ENCODE measurements at places on chromosomes 6 and 20.
A peak's percentile ranks its signal among the peaks of the same experiment; 100 is the strongest.

DNA sequence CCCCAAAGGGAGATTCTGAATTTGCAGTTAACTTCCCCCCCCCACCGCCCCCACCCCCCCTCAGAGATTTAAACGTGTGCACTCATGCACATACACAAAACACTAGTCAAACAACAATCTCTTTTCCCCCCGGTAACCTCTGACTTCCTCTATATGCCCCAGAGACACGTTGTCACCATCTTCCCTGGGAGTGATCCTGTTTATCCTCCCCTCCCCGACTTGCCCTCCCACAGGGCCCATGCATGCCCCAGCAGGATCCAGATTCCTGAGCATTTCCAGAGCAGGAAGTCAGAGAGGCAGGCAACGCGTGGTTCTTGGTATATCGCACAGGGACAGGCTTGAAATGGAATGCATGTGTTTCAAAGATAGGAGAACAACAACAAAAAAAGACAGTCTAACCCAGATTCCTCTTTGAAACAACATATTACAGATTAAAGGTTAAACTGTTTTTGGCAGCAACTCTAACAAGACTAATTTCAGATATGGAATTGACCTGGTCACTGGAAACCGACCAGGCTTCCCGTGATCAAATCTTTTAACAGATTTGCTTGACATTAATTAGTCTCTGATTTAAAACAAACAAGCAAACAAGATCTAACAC lies 1.3 kb downstream of the BLCAP start:
- peak; percentile 27 for DNase-seq

- no peak for DNase-seq
Observed at GRCh38 chr6:122780114-122780513, 598 bp downstream of the FABP7 start.

- no peak for DNase-seq
Observed at GRCh38 chr20:53328961-53329360, 264.7 kb downstream of the ZNF217 start.

- no peak for DNase-seq
Observed at GRCh38 chr20:821731-822065, 11.8 kb upstream of the FAM110A start.

DNA sequence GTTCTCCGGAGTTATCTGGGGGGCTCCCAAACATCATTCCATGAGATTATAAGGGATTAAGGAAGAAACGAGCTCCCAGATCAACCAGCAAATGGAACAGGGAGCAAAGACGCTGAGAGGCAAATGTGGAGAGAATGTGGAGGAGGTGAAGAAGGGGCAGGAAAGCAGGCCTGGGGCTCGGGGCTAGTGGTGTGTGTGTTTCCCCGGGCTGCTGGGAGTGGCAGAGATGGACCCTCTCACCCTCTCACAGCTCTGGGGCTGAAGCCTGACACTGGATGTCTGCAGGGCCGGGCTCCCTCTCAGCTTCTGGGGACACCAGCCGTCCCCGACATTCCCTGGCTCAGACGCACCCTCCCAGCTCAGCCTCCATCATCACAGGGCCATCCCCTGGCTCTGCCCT lies 212.6 kb downstream of the THBS2 start:
- no peak for DNase-seq

GRCh38 chr6:170124836-170125235 lies 166.0 kb downstream of the DLL1 start:
- DNase-seq, result no peak

- DNase-seq, result no peak
Observed at GRCh38 chr6:33742837-33743236, 3.9 kb downstream of the IP6K3 start.

- no peak for DNase-seq
Observed at GRCh38 chr6:167682125-167682524, 144.6 kb upstream of the AFDN start.
